Lower lobe of right lung (tissue), 2 donors: ENCODE measurements at places on chromosomes 1 and 21. TPM values are rescaled to one million over a fixed set of nuclear protein-coding genes. Genes with fewer than 3 reads are reported as not detected.

Gene ANGPTL3
- total RNA-seq, result not detected

Gene AKNAD1
- 1.3 TPM for total RNA-seq

Gene DEPDC1
- 1.2 TPM for total RNA-seq

Gene DNALI1
- 28.1 TPM for total RNA-seq

DNA sequence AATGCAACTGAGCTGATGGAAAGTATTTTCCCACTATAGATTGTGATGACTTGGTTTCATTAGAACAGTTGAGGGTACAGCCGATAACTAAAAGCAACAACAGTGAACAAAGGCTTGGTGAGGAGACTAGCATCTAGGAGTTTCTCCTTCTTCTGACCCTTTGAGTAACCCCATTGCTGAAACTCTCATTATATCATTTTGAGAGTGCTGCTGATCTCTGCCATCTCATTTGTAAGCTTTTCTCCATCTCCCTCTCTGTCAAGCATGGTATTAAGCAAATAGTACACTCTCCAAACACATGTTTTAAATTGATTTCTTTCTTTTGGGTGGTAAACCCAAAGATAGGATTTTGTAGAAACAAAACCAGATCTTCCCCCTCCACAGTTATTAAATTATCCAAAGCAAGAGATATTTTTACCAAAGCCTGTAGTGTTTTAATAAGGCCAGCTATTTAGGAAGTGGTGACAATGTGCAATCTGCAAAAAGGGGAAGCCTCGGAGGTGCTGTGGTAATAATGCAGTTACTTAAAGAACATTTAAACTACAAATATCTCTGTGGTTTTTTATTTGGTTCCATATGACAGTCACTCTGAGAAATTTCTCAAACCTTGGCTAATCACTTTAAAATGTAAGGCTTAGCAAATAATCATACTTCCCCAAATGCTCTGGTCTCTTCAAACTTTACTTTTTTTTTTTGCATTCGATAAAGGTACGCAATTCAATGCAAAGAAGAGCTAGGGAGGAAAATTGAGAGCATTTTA is 287.5 kb downstream of the HLX start:
- no peaks in the 10 kb centered on the region for H3K27me3 ChIP-seq
- no peaks in the 10 kb centered on the region for H3K36me3 ChIP-seq
- H3K27ac ChIP-seq, result no peak overlapping the region

GRCh38 chr1:37553598-37553926 is 531 bp downstream of the SNIP1 start:
- H3K4me1 ChIP-seq, result peaks cover 43% of the 10 kb centered on the region
- peaks cover 36% of the 10 kb centered on the region for H3K36me3 ChIP-seq
- H3K4me3 ChIP-seq, result peak overlapping the region; percentile 96
